Lower lobe of right lung (tissue), 2 donors: ENCODE measurements at places on chromosomes 3 and 15.
A peak's percentile ranks its signal among the peaks of the same experiment; 100 is the strongest.

DNA sequence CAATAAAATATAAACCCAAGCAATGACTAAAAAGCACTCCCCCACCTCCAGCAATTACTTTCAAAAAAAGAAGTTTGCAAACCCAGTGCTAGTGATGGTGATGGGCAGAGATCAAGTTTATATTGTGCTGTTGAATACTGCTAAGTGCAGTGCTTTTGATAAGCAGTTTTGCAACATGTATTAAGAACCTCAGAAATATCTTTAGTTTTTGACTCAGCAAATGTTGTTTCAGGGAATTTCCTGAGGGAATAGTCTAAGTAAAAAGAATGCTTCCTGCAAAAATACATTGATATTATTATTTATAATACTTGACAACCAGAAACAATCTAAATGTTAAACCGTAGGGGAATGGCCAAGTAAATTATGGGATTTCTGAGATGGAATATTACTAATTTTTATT lies 69.3 kb downstream of the ADAMTSL3 start:
- DNase-seq: no peak
- H3K4me1 ChIP-seq: no peaks in the 10 kb centered on the region
- H3K4me3 ChIP-seq: no peak overlapping the region
- H3K27ac ChIP-seq: no peak overlapping the region
- H3K27me3 ChIP-seq: no peaks in the 10 kb centered on the region
- H3K36me3 ChIP-seq: no peaks in the 10 kb centered on the region

DNA sequence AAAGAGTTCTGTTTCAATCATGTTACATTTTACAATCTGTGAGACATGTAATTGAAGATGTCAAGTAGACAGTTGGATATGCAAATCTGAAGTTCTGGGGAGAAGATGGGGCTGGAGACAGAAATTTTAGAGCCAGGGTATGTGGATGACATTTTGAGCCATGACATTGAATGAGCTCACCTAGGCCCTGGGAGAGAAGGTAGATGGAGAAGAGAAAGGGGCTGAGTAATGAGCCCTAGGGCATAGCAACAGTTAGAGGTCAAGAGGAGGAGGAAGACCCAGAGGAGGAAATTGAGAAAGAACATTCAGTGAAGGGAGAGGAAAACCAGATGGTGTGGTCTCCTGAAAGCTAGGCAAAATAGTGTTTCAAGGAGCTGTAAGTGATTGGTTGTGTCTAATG lies 15.3 kb downstream of the TMEM266 start:
- H3K4me1 ChIP-seq: no peaks in the 10 kb centered on the region
- no peak overlapping the region for H3K4me3 ChIP-seq
- H3K36me3 ChIP-seq: no peaks in the 10 kb centered on the region
- H3K27ac ChIP-seq: no peak overlapping the region
- no peaks in the 10 kb centered on the region for H3K27me3 ChIP-seq
- DNase-seq: no peak

DNA sequence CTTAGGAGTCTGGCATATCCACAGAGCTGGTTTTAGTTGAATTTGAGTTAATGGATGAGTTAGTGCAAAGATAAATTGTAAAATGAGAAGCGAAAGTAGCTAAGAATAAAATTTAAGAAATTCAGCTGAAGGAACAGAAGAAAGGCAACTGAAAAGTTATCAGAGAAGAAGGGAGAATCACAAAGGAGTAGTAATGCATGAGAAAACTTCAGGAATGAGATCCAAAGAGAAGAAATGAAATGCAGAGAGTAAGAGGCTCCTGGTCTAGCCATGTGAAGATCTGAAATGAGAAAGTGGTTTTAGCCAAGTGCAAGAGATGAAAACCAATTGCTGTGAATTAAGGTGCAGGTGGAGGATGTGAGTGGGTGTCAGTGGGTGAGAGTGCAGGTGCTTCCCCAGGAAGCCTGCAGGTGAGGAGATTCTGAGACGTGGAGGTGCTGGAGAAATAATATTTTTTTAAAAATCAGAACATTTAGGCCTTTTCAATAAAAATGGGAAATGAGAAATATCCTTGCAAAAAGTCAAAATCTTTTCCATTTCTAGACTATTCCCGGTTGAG lies 18.5 kb downstream of the KBTBD8 start:
- no peak overlapping the region for H3K4me3 ChIP-seq
- H3K27ac ChIP-seq: no peak overlapping the region
- H3K4me1 ChIP-seq: no peaks in the 10 kb centered on the region
- H3K27me3 ChIP-seq: no peaks in the 10 kb centered on the region

GRCh38 chr3:128433837-128434165 lies 32.9 kb downstream of the DNAJB8 start:
- H3K4me3 ChIP-seq: no peak overlapping the region
- peaks cover 35% of the 10 kb centered on the region for H3K27me3 ChIP-seq
- DNase-seq: no peak
- no peaks in the 10 kb centered on the region for H3K36me3 ChIP-seq
- H3K4me1 ChIP-seq: peaks cover 10% of the 10 kb centered on the region

DNA sequence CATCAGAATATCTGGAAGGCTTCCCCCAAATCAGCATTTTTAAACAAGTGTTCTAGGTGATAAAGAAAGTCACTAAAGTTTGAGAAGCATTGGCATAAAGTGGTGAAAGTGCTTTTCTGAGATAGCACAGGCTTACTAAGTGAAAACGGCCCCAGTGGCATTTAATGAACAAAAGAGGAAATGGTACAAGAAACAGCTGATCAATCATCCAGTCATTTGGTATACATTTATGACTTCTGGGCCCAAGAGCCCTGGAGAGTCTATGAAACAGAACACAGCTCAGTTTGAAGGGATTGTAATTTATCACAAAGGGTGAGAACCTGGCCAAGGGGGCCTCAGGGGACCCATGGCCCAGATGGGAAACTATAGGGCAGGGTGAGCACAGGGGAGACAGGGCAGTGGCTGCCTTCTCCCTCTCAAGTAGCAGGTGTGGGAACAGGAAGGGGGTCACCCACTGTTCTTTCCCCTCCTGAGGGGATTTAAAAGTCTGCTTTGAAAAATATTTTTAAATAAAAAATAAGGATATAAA lies 265.5 kb upstream of the ROPN1 start:
- H3K27ac ChIP-seq: peak overlapping the region; percentile 21
- no peak overlapping the region for H3K4me3 ChIP-seq
- H3K4me1 ChIP-seq: peaks cover 13% of the 10 kb centered on the region
